Left ventricle myocardium superior (tissue), 1 donor: ENCODE measurements at places on chromosomes 2 and 18. TPM values are rescaled to one million over a fixed set of nuclear protein-coding genes. Genes with fewer than 3 reads are reported as not detected.

HAT1 gene
- 35.1 TPM for total RNA-seq

FARP2 gene
- 18.6 TPM for total RNA-seq

FOXD4L1 gene
- total RNA-seq: not detected

ABCG8 gene
- not detected for total RNA-seq

COL6A3 gene
- 59.5 TPM for total RNA-seq

DNA sequence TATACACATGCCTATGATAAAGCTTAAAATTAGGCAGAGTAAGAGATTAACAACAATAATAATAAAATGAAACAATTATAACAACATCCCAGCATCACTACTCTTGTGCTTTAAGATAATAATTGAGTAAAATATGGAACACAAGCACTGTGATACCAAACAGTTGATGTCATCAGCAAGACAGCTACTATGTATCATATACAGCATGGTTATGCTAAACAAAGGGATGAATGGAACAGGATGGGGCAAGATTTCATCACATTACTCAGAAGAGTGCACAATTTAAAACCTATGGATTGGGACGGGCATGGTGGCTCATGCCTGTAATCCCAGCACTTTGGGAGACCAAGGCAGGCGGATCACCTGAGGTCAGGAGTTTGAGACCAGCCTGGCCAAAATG, 1221.0 kb downstream of the SUCLG1 start:
- no peak for DNase-seq

- DNase-seq: no peak
Measured at GRCh38 chr18:51461956-51462355, 264.5 kb upstream of the MEX3C start.

GRCh38 chr2:198293281-198293680, 488.9 kb downstream of the PLCL1 start:
- DNase-seq: no peak

GRCh38 chr2:69298261-69298660, 88.8 kb downstream of the GFPT1 start:
- no peak for DNase-seq

DNA sequence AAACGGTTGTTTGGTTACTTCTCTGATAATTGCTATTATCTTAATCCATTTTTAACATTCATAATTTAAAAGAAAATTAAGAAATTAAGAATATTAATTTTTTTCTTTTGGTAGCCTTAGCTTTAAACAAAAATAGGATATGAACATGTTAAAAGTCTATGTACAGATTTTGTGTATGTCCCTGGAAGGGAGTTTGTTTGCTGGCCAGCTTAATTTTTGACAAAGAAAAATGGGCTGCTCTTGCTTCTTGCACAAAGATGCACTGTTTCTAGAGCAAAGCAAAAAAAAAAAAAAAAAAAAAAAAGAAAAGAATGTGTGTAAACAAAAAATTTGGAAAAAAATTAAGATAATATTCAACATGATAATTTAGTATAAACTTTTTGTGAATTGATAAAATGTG, 1.3 kb downstream of the RFTN2 start:
- DNase-seq: no peak

TMEM200C gene
- 0.32 TPM for total RNA-seq

- no peak for DNase-seq
Measured at GRCh38 chr2:229130522-229130921, 140.6 kb downstream of the PID1 start.

DNA sequence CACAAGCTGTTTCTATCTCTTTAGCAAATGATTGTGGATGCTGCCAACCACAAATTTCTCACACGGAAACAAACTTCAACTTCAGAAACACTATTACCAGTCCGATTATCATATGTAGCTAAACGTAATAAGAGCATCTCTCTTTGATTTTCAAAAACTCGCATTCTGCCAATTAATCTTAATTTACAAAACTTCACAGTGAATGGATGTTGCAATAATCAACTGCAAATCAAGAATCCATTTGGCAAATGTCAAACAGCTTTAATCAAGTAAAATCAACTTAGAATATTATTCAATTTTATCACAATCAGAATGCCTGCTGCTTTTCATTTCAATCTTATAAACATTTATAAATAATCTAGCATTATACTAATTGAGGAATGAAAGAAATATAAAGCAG, 54.2 kb downstream of the DTNB start:
- DNase-seq: no peak

SLC4A3 gene
- total RNA-seq: 456 TPM

GRCh38 chr2:215504547-215504946, 68.7 kb upstream of the FN1 start:
- no peak for DNase-seq

DNA sequence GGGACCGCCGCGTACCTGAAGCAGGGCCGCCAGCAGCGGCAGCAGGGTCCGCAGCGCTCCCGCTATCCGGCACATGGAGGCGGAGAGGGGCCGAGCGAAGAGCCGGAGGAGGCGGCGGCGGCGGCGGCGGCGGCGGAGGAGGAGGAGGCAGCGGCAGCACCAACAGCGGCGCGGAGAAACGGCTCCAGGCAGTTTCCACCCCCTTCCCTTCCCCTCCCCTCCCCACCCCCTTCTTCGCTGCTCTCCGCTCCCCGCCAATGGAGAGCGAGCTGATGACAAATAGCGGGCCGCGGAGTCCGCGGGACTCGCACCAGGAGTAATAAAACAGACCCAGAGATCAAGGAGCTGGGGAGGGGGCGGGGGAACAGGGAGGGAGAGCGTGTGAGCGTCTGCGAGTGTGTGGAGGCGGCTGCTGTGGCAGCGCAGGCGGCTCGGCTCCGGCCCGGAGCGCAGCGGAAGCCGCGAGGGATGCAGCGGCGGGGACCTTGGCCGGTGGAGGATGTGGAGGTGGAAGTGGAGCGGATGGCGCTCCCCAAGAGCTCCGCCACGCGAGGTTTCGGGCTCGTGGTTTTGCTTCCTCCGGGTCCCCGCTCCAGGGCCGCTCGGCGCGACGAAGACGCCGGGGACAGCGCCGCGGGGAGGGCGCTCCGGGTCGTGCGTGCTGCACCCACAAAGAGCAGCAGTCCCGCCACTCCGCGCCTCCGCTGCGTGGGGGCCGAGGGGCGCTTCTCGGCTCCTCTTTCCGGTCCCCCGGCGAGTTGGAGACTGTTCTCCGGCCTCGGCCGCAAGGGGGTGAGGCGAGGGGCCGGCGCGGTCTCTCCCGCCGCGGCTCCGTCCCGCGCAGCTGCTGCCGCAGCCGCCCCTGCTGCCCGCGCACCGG, at the start of gene CDH2:
TSS of gene CDH2 (minus strand) at position 183 of the 880 bp plus-strand sequence. CDS start at position 75, 108 bp downstream.
- peak; percentile 83 for DNase-seq

DNA sequence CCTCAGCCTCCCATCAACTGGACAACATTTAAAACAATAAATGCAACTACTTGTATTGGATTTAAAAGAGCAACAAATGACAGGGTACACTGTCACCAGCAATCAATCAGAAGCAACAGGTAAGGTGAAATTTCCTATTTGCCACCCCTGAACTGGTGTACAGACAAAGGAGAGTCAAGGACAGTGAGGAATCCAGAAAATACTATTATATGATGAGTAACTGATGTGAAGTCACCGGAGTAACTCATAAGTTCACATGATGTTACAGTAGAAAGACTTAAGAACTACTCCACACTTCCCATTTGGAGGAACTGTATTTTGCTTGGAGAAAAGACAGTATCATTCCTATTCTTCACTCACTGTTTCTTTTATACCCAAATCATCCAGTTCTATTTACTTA, 4.1 kb upstream of the STAT1 start:
- DNase-seq: no peak

- no peak for DNase-seq
Measured at GRCh38 chr18:50410008-50410407, 35.2 kb downstream of the SKA1 start.

TUBA3D gene
- 100 TPM for total RNA-seq

C2orf92 gene
- 2.3 TPM for total RNA-seq

DNA sequence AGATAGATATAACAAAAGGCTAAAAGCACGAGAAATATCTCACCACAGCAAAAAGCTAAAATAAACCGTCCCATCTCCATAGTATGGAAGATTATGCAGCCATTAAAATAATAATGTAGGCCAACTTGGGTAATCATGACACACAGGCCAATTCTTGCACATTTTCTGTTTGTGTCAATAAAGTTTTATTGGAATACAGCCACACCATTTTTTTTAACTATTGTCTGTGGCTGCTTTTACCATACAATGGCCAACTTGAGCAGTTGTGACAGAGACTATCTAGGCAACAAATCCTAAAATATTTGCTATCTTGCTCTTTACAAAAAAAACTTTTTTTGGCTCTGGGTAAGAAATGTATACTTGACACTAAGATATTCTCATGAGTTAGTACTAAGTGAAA, 212.5 kb downstream of the LRRTM4 start:
- no peak for DNase-seq

DNA sequence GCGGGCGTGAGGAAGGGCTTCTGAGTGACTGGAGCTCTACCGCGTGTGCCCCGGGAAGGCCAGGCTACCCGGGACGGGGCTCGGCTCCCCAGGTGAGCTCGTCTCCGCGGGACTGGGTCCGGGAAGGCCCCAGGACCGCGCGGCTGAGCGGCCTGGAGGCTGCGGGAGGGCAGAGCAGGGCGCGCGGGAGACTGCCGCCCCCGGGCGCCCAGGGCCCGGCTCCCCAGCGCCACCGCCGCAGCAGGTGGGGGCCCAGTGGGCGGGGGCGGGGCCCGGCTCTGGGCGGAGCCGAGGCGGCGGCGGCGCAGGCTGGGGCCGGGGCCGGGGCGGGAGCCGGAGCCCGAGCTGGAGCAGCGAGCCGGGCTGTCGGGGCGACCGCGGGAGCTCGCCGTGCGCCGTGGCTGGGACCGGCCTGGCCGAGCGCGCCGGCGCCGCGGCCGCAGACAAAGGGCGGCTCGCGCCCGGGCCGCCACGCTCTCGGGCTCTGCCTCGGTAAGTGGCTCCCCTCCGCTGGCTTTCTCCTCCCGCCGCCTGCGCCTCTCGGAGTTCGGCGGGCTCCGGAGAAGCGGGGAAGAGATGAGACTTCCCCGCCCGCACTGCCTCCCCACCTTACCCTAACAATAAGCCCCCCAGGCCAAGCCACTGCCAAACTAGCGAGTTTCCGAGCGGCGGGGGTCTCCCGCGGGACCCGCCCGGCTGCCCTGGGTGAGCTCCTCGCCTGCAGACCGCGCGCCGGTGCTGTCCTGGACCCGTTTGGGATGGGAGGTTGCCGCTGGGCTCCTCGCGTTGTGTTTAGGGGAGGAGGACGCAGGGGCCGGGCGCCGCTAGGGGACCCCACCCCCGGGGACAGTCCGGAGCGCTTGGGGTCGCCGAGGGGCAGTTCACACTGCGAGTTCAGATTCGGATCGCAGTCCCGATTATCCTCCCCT, at the start of gene MAPK4:
TSS of gene MAPK4 (plus strand) at position 336 of the 929 bp plus-strand sequence. CDS start 103,872 bp downstream, outside the sequence.
- peak; percentile 79 for DNase-seq

GRCh38 chr2:32806857-32807256, 139.9 kb upstream of the LTBP1 start:
- DNase-seq: no peak

DNA sequence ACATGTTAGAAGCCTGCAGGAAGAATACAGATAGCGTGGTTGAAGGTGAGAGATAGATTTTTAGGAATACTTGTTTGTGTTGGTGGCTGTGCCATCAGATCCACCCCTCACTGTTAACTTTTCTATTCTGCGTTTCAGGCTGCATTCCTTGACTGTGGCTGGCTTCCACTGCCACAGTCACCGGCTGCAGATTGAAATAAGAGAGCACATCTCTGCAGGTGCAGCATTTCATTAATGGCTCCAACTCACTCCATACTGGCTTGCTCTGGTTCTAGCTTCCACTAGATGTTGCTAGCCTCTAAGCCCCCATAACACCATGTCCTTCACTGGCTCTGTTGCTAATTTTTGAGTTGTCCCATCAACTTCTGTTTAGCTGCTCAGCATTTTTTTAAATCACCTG, 286.5 kb downstream of the CPS1 start:
- no peak for DNase-seq

GRCh38 chr2:235642446-235643098, 148.7 kb downstream of the AGAP1 start:
- DNase-seq: peak; percentile 53

POTEF gene
- not detected for total RNA-seq

- DNase-seq: no peak
Measured at GRCh38 chr2:241953324-241953928, 83.9 kb downstream of the RTP5 start.

- no peak for DNase-seq
Measured at GRCh38 chr2:21294446-21294845, 170.7 kb downstream of the TDRD15 start.

DNA sequence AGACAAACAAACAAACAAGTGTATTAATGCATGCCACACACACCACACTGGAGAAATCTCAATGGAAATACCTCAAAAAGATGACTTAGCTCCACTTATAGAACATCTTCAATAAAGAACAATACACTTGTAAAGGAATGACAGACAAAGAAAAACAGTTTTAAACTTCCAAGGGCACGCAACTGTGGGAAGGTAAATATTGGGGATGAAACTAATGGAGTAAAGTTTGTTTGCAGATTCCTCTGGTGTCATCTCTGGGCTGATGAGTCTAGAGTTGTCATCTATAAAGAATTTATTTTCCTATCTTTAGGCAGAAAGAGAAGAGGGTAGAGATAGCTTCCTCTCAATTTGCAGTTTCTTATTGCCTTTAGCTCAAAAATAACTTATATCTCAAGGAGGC, 144.0 kb upstream of the ZC3H15 start:
- DNase-seq: no peak

GNLY gene
- total RNA-seq: 2.3 TPM

CCDC85A gene
- total RNA-seq: 5.5 TPM

EFR3B gene
- total RNA-seq: 4.2 TPM

UGT1A10 gene
- total RNA-seq: not detected

EIF2AK2 gene
- total RNA-seq: 18.2 TPM

DNA sequence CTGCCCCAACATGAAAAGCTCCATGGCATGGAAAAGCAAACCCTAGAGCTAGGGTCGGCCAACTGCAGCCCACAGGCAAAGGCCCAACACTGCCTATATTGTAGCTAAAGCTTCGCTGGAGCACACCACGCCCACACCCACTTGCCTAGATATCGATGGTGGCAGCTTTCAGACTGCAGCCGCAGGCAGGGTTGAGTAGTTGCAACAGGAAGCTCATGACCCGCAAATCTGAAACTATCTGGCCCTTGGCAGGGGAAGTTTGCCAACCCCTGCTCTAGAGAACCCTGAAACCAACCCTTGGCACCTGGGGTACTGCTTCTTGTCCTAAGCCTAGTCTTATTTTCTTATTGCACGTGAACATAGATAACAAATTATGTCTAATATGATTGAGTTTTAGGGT, 250.0 kb downstream of the SOX11 start:
- DNase-seq: no peak

DNA sequence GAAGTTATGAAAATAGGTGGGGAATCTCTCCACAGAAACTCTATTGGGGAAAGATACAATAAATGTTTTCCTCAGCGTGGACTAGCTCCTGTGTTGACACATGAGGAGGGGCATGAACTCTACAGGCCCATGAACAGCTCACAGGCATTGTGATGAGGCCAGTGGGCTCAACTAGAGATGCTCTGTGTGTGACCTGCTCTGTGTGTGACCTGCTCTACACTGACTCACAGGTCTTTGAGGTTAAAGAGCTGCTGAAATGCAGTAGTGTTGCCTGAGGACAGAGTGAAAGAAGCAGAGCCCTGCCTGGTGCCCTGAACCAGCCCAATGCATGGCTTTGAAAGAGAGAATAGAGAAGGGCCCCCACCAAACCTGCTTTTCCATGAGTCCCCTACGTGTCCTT, 117.6 kb downstream of the MCFD2 start:
- no peak for DNase-seq
